ENCODE measurements at places on chromosomes 5 and 9.

DNA sequence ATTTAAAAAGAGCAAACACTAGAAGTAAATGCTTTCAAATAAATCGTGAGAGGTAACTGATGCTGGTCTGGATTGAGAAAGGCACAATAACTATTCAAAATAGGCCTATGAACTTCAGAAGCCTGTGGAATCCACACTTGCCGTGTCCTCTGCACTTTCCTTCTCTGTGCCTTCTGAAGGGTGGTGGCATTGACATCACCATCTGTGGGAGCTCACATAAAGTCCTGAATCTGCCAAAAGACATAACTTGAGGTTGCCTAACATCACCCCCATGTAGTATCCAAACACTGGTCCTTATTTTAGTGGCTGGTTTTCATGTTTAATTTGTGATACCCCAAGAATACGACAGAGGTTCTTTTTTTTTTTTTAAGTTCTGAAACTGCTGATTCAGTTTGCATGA, 59.8 kb downstream of the IRF1 start:
- no peak for DNase-seq

DNA sequence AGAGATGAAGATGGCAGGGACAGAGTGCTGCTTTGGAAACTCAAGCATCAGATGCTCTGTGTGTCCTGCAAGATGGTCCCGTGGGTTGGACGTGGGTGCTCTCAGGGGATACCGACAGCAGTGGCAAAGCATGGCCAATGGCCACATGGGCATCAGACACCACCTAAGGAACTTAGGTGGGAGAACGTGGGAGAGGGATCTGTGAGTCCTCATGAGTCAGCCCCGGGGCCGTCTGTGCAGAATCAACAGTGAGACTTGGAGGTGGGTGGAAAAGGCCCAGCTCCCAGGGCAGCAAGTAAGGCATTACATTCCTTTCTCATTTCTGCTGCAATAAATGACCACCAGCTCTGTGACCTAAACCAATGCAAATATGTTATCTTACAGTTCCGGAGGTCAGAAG, 77.0 kb downstream of the RAD23B start:
- no peak for DNase-seq

DNA sequence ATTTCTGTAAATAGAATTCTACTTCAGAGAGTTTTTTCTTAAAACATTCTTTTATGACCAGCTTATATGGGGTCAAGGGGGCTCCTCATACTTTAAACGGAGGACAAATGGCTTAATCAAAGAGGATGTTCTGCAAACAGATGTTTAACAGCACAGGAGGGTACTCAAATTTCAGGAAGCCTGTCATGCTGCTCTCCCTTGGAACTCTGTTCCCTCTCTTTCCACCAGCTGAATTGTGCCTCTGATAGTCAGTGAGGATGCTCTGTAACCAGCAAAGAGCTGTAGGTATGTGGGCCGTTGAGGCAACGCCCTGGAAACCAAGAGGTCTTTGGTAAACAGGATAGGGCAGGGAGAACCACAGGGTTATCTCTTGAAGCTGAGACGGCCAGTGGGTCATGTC, 161.1 kb downstream of the C5orf15 start:
- DNase-seq: no peak

GRCh38 chr9:73451003-73451402, 299.3 kb downstream of the ANXA1 start:
- DNase-seq: no peak

DNA sequence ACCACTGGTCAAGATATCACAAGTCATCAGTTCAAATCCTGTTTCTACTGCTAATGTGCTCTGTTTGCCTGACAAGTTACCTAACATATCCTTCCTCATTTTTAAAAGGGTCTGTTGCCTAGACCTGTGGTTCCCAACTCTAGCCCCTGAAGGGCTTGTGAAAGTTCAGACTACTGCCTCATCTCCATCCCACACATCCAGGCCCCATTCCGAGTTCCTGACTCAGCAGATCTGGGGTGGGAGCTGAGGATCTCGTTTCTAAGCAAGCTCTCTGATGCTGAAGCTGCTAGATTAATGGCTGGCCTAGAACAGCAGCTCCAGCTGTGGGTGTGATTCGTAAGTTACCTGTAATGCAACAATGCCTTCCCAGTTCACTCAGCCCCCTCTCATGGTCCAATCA, 32.5 kb downstream of the S1PR3 start:
- no peak for DNase-seq

- no peak for DNase-seq
Observed at GRCh38 chr9:107351382-107352045, 68.4 kb downstream of the RAD23B start.
